Diencephalon (tissue), 1 donor: ENCODE measurements at places on chromosomes 6 and 20. TPM values are rescaled to one million over a fixed set of nuclear protein-coding genes. Genes with fewer than 3 reads are reported as not detected.

Gene DTD1
- 79.4 TPM for total RNA-seq

Gene HLA-DPA1
- 2.1 TPM for total RNA-seq

Gene CEP162
- total RNA-seq = 20.1 TPM

Gene C6orf163
- 6.2 TPM for total RNA-seq

Gene KIF16B
- 19.6 TPM for total RNA-seq

Gene TMEM74B
- 16.1 TPM for total RNA-seq

Gene ELOVL2
- total RNA-seq = 35.3 TPM

Gene COL11A2
- total RNA-seq = 2.3 TPM

Gene FAM209B
- not detected for total RNA-seq

Gene TSBP1
- not detected for total RNA-seq

Gene FKBP1A
- 83.0 TPM for total RNA-seq

Gene SRMS
- not detected for total RNA-seq

Gene RIPPLY2
- 7.8 TPM for total RNA-seq

Gene OPN5
- not detected for total RNA-seq

Gene FLOT1
- total RNA-seq = 62.5 TPM

Gene RIMS1
- 374 TPM for total RNA-seq

Gene PSMB1
- 207 TPM for total RNA-seq
